ENCODE measurements at places on chromosomes 5 and 9.

DNA sequence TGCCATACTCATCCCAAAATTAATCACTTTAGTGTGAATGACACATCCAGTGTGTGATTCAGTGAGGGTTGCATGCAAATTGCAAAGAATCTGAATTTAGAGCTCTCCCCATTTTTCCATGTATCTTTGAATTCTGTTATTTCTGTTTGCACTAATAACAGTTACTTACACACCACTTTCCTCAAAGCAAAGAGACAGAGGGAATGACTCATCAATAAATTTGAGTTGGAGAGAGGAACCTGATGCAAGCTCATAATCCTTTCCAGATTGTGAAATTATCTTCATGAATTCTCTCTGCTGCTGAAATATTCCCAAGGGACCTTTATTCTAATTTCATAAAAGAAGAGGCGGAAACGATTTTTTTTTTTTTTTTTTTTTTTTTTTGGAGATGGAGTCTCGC lies 204.8 kb downstream of the CDH9 start:
- no peak for DNase-seq

DNA sequence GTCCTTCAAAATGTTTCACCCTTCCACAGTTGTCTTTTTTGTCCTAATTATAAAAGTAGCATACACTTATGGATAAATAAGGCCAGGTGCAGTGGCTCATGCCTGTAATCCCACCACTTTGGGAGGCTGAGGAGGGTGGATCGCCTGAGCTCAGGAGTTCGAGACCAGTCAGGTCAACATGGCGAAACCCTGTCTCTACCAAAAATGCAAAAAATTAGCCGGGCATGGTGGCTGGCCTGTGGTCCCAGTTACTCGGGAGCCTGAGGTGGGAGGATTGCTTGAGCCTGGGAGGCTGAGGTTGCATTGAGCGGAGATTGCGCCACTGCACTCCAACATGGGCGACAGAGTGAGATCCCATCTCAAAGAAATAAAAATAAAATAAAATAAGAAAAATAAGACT lies 1.6 kb downstream of the C5orf52 start:
- no peak for DNase-seq

DNA sequence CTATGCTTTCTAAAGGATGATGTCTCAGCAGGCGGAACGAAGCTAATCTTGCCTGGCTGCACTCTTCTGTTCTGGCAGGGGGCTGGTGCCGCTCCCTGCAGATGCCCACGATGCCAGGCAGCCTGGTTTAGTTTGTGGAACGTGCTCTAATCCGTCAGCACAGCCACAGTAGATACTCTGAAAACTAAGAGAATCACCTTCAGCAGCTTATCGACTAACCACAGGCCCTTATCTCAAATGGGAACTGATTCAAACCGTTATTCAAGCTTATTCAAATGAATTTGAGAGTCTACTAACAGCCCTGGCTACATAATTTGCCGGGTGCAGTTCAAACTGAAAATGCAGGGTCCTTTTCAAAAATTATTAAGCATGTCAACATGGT lies 246.6 kb upstream of the ANKRD55 start:
- DNase-seq: peak; percentile 65

DNA sequence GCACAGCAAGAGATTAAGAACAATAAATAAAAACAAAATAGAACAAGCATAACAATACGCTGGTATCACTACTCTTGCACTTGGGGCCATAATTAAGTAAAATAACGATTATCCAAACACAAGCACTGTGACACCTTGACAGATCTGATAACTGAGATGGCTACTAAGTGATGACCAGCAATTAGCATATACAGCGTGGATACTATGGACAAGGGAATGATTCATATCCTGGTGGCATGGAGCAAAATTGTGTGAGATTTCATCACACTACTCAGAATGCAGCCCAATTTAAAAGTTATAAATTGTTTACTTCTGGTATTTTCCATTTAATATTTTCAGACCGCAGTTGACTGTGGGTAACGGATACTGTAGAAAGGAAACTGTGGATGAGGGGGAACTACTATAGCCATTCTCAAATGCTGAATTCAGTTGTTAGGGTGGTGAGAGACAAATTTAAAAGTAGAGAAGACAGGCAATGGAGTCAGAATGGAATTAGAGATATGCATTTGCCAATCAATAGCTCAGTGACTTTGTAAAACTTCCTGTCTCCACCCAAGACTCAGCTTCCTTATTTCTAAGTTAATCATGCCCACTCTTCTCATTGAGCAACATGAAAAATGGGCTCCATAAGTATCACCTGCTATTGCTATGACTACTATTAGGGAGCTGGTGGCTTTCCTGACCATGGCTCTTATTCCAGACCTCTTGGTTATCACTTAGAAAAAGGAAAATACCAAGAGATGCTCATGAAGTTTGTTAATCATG lies 300.8 kb downstream of the TRIM32 start:
- DNase-seq: no peak

DNA sequence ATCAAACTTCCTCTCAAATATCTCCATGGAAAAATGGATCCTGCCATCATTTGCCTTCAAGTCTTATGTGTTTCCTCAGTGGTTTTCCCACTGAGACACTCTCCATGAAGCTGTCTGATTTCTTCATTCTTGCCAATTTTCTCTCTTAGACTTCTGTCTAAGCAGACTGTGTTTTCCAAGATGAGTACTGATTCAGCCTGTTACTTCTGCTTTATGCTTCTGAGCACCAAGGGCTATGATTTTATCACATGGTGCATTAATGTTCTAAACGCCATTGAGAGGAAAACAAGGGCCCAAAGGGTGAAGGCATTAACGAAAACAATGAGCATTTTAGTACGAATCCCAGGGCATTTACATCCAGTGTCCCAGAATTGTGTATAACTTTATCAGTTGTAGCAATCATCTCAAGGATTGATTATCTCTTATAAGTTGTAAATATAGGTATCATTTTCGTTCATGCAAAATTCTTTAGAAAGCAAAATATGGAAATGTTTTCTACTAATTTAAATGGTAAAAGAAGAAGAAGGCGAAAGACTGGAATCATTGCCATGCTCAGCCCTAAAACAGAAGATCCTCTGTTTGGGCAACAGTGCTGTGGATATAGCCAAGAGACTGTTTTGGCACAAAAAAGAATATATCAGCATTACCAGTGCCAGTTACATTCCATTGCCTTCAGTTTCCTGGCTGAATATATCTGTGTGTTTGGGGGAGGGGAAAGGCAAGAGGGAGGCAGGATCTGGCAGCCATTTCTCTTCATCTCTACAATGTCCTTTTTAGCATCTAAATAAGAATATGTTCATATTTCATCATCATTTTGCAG lies 537.6 kb downstream of the ANXA1 start:
- DNase-seq: no peak

- no peak for DNase-seq
Observed at GRCh38 chr5:4027088-4027734, 431.6 kb downstream of the IRX1 start.

- DNase-seq: no peak
Observed at GRCh38 chr9:38229504-38230155, 160.6 kb upstream of the SHB start.

DNA sequence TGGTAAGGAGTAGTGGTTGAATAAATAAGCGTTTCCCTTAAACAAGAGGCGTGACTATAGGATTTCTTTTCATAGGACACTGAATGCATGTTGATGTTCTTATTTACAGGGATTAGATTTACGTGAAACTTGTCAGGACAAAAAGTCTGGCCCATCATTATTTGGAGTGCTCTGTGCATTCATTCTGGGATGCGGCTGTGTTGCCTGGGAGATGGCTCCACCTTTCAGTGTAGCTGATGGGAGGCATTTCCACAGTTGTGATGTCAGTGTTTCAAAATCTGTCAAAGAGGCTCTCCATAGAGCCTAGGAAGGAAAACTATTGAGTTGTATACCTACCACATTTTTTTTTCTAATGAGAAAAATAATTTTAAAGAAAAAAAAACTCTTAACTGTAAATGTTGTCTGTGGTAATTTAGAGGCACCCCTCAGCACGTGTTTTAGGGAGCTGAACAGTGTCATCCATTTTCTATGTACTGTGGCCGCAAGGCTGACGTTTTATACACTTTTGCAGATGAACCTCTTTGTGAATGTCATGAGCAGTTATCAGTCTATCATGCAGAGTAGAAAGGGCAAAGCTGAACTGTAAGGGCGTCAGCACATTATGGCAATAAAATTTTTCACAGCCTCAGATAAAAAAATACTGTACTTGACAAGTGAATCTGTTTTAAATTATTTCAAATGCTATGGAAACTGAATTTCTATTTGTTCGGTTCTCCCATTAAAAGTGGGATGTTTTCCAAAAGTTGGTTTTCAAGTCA lies 202.7 kb downstream of the PBX3 start:
- DNase-seq: no peak

- no peak for DNase-seq
Observed at GRCh38 chr9:113592876-113593575, 129.5 kb downstream of the RGS3 start.

DNA sequence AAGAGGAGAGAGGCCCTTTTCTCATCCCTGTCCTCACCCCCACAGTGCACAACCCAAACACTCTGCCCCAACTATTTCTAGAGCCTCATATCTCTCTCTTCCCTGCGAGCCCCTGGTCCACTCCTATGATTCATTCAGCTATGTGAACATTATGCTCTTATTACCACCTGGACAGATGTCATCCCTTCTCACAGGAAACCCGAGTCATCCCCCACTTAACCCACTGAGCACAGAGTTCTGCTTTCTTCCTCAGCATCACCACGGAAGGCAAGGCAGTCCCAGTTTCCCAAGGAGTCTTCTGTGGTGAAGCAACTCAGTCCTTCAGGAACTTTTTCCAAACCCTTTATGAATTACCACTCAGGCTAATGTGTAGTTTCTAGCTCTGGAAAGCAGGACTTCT lies 1.3 kb downstream of the DNAI1 start:
- DNase-seq: peak; percentile 16

- no peak for DNase-seq
Observed at GRCh38 chr9:137194388-137194787, 5.9 kb downstream of the SSNA1 start.

DNA sequence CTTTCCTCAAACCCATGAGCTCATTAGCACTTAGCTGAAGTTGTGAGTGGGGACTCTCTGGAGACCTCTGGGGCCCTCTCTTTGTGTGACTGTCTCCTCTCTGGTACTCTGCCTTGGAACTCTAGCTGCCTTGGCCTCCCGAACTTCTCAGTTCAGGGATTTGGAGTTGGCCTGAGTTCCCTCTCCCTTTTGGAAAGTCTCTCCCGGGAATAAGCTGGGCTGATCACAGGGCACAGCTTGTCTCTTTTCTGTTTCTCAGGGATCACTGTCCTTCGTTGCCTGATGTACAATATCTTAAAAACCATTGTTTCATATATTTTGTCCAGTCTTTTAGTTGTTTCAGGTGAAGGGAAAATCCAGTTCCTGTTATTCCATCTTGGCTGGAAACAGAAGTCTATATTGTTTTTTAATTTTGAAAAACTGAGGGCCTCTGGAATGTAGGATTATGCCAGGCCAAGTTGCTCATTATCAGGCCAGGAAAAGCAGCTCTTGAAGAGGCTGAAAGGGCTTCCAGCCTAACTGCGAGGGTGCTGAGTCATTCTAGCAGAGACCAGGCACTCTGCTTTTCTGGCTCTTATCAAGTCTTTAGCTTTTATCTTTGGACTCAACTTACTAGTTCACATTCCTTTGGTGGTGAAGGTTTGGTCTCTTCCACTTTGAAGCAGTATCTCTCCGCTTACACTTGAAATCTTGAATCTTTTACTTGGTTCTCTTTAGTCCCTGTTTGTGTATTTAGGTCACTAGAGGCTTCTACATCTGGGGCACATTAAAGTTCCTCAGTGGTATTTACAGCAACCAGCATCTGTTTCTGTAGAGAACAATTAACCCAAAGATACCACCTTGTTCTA lies 8.4 kb upstream of the RGS3 start:
- DNase-seq: no peak

GRCh38 chr9:116693233-116693731 lies 6.2 kb downstream of the TRIM32 start:
- DNase-seq: no peak

- no peak for DNase-seq
Observed at GRCh38 chr9:76401580-76402354, 7.5 kb upstream of the RFK start.

- peak; percentile 53 for DNase-seq
Observed at GRCh38 chr5:135560858-135561257, 17.9 kb downstream of the CXCL14 start.

GRCh38 chr5:174424219-174425053 lies 299.9 kb upstream of the MSX2 start:
- DNase-seq: no peak

- no peak for DNase-seq
Observed at GRCh38 chr5:154086641-154087040, 47.9 kb downstream of the MFAP3 start.

DNA sequence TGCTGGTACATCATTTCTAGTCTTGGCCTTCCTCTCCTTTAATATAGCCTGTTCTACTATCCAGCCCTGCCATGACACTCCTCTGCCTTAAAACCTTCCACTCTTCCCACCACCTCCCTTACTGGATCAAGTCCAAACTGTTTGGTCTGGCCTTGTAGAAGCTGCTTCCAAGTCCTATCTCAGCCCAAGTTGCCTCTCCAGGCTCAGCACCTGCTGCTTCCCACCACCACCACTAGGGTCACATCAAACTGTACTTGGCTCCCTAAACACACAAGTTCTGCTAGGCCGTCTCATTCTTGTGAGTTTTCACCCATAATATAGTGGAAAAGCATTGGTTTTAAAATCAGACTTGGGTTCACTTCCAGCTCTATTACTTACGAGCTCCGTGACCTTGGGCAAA lies 1.4 kb downstream of the NDUFA8 start:
- DNase-seq: peak; percentile 51

- no peak for DNase-seq
Observed at GRCh38 chr5:7548596-7548995, 152.7 kb downstream of the ADCY2 start.

GRCh38 chr9:105413525-105413924 lies 34.3 kb upstream of the FSD1L start:
- no peak for DNase-seq

DNA sequence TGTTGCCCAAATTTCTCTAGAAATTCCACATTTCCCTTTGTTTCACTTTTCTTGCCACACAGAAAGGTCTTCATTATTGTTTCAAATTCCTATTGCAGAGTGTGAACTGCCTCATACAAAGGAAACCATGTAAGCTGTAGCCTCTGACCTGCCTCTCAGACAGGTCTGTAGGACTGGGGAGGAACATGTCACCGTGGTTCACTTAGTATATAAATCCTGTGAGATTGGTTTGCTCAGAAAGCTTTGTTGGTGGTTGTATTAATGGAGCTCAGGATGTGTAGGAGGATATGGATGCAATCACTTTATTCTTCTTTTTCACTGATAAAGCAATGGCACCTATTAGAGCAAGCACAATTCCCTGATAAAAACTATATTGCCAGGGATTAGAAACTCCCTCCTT lies 4.2 kb downstream of the SGCD start:
- DNase-seq: no peak

GRCh38 chr5:143205883-143206195 lies 197.6 kb downstream of the NR3C1 start:
- DNase-seq: no peak

DNA sequence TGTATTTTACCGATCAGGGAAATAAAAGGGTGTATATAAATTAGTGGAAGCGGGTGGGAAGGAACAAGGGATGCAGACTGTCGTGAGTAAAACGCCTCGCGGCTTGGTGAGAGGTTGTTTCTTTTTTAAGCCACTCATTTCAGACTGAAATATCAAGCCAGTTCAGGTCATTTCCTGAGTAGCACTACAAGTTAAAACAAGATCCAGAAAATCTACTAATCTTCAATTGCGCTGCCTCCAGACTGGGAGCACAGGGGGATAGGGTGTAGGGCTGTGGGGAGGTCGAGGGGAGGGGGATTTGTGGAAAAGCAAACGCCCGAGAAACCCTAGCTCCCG lies 140.8 kb downstream of the TSSK1B start:
- DNase-seq: peak; percentile 15

- no peak for DNase-seq
Observed at GRCh38 chr5:57033503-57033902, 81.6 kb upstream of the MIER3 start.

All from B cell (primary cell).